ENCODE measurements at places on chromosomes 3 and 15.

GRCh38 chr3:185164428-185165217 is 11.8 kb upstream of the C3orf70 start:
- no peak for DNase-seq

DNA sequence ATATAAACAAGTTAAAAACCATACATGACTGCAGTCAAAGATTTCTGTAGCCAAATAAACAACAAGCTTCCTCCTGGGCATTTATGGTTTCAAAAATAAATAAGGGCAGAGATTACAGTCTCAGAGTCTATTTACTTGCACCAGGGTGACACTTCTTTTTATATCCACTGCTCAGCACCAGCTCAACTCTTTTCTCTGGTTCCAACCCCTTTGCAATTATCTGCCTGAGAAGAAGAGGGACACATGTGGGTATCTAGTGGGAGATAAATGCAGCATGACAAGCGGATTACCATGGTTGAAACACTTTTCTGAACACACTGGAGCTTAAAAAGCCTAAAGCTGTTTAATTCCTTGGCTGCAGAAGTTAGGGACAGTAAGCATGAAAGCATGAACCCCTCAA is 311.5 kb downstream of the CNTN3 start:
- no peak for DNase-seq

DNA sequence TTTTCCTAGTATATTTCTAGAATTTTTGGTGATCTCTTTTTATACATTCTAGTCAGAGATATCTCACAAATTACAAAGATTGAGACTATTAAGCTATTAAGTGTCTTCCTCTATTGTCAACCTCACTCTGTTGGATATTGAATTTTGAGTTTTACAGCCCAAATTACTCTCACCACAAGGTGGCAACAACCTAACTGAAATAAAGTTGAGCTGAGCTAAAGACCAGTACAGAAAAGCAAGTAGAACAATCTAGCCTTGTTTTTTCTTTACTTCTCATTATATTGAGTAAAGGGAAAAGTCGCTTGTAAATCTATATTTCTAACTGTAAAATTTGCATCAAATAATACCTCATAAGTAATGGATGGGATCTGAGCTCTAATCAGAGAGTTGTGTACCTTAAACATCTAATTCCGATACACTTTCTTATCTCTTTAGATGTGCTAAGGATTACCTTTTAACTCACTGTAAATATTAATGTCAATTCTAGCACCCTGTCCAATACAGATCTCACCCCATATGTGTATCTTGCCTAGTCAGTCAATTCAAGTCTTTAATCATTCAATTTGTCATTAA is 13.6 kb upstream of the COMMD2 start:
- DNase-seq, result no peak

DNA sequence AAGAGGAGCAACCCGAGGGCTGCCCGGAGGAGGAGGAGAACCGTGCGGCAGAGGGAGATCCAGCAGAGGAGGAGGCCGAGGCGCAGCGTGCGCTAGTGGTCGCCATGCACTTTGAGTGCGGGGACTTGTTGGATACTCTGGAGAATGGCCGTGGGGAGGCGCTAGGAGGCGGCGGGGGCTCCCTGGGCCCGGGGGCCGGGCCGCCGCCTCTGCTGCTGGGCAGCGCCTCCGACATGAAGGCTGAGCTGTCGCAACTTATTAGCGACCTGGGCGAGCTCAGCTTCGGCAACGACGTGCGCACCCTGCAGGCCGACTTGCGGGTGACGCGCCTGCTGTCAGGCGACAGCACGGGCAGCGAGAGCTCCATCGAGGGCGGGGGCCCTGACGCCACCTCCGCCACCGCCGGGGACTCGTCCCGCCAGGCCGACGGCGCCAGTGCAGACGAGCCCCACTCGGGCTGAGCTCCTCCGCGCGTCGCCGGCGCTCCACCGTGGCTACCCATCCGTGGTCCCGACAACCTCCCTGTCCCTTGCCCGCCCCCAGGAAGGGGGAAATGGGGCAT is 2.0 kb downstream of the FAM43A start:
- DNase-seq, result peak; percentile 70

DNA sequence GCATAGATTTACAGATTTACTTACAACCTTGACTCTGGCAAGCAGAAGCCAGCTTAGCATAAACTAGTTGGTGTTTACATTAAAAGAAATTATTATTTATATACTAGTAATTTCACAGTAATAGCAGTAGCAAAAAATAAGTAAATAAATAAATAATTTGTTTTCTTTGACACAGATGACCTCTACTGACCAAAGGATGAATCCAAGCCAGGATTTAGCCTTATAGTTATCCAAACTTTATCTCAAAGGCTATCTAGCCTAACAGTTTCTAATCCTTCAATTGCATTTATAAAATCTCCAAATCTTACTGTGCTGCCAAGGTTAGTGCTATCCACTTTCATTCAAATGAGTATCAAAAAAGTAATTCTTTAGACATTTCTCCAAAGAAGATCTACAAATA is 64.3 kb downstream of the FRMD5 start:
- DNase-seq, result no peak

GRCh38 chr3:123781571-123782275 is 102.4 kb downstream of the MYLK start:
- DNase-seq, result no peak

- no peak for DNase-seq
Observed at GRCh38 chr3:171788546-171789351, 21.5 kb downstream of the PLD1 start.

- no peak for DNase-seq
Observed at GRCh38 chr3:31167666-31168065, 273.2 kb upstream of the GADL1 start.

- DNase-seq, result no peak
Observed at GRCh38 chr3:64271631-64272030, 46.4 kb upstream of the PRICKLE2 start.

GRCh38 chr15:45378913-45379262 is 544 bp upstream of the GATM start:
- DNase-seq, result no peak

GRCh38 chr15:36965570-36966342 is 134.6 kb downstream of the MEIS2 start:
- DNase-seq, result no peak

DNA sequence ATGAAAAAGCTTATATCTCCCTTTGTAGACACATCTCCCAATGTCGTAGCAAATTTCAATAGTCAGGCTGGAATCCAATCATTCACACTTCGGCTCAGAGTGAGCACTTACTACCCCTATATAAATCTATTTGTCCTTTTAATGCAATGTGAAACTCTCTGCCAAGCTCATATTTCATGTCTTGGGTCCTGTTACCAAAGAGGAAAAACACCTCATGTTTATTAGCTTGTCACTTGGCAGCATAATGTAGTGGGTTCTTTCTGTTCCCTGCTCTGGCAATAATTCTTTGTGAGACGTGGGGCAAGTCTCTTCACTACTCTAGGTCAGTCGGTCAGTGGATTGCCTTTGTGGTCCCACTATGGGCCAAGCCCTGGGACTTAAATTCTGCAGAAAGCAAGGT is 107.1 kb downstream of the SRGAP3 start:
- no peak for DNase-seq

- no peak for DNase-seq
Observed at GRCh38 chr15:62453981-62454380, 288.9 kb upstream of the C2CD4B start.

GRCh38 chr3:96756516-96756915 is 57.9 kb upstream of the EPHA6 start:
- no peak for DNase-seq

Measured in stimulated activated CD4-positive, alpha-beta T cell treated with anti-CD3 and anti-CD28 coated beads, Interleukin-4, amount 100 ng/mL, for 24 hours (primary cell).